Progenitor cell of endocrine pancreas (in vitro differentiated cells): ENCODE measurements at places on chromosomes 13 and 19. TPM values are rescaled to one million over a fixed set of nuclear protein-coding genes. Genes with fewer than 3 reads are reported as not detected.
A peak's percentile ranks its signal among the peaks of the same experiment; 100 is the strongest.

DNA sequence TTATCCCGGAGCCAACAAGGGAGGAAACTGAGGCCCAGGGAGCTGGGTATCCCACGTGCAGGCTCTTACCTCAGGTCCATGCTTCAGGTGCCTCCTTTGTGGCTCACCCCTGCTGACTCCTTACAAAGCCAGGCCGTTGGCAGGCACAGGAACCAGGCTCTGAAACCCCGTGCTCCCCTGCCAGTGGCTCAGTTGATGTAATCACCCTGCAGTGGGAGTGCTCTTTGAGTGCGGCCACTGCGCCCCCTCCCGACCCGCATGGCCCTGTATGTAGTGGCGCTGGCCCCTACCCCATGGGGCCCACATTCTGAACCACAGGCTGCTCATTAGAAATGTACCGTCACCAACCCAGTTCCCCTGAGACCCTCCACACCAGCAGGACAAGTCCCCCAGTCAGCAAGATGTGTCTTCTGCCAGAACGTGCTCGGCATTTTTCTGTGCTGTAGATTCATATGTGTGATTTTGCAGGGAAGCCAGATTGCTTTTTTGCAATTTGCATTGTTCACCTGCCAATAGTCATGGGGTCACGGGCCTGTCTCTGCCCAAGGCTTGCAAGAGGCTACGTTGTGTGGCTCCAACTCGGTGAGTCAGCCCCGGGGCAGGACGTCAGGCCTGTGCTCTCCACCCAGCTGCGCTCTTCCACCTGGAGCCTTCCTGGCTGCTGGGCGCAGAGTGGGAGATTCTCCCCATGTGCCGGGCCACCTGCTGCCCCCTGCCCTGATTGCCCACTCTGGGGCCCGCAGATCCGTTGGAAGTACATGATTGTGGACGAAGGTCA lies 60.3 kb downstream of the SMARCA4 start:
- no peak for DNase-seq
- H3K27me3 ChIP-seq: no peaks in the 10 kb centered on the region
- H3K36me3 ChIP-seq: peaks cover 24% of the 10 kb centered on the region
- H3K4me3 ChIP-seq: no peak overlapping the region

DNA sequence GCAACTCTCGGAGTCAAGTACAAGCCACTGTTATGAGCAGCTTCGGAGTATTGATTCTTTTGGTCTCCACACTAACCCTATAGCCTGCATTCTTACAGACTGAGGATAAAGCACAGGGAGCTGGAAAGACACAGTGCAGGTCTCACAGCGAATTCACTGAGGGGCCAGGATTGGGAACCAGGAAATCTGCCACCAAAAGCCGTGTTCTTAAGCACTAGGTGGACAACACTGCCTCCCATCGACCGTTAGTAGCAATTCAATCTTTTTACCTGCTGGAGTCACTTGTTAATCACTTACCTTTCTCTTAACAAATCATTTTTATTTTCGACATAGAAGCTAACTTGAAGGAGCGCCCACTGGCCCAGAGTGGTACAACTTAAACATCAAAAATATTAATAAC lies 6.3 kb downstream of the PMIS2 start:
- H3K36me3 ChIP-seq: no peaks in the 10 kb centered on the region
- no peak overlapping the region for H3K27ac ChIP-seq
- no peak overlapping the region for H3K4me3 ChIP-seq

GRCh38 chr13:95643936-95644598 lies 439 bp downstream of the DZIP1 start:
- peak overlapping the region; percentile 93 for H3K27ac ChIP-seq
- H3K27me3 ChIP-seq: no peaks in the 10 kb centered on the region
- H3K36me3 ChIP-seq: peaks cover 5% of the 10 kb centered on the region
- H3K4me3 ChIP-seq: peak overlapping the region; percentile 90

- H3K4me1 ChIP-seq: peaks cover 14% of the 10 kb centered on the region
- H3K36me3 ChIP-seq: peaks cover 8% of the 10 kb centered on the region
- DNase-seq: no peak
- no peak overlapping the region for H3K4me3 ChIP-seq
- no peak overlapping the region for H3K27ac ChIP-seq
- no peaks in the 10 kb centered on the region for H3K27me3 ChIP-seq
These were observed 22.2 kb upstream of the LRP3 start for GRCh38 chr19:33171916-33172359.

GRCh38 chr19:39142630-39143029 lies 17.0 kb downstream of the PAK4 start:
- H3K4me3 ChIP-seq: no peak overlapping the region
- peaks cover 44% of the 10 kb centered on the region for H3K4me1 ChIP-seq
- peaks cover 2% of the 10 kb centered on the region for H3K36me3 ChIP-seq
- no peaks in the 10 kb centered on the region for H3K27me3 ChIP-seq

ZNF681 gene
- 10.2 and 11.5 TPM in 2 replicates for total RNA-seq

COX7A1 gene
- total RNA-seq: not detected in 2 replicates

C19orf67 gene
- total RNA-seq: 0.43 TPM in 1 of 2 replicates, not detected in the other

ARHGAP45 gene
- 6.1 and 8.1 TPM in 2 replicates for total RNA-seq
